ENCODE measurements at places on chromosomes 2 and 18. TPM values are rescaled to one million over a fixed set of nuclear protein-coding genes. Genes with fewer than 3 reads are reported as not detected.

Gene DUSP2
- 0.49 TPM for total RNA-seq

Gene DLX1
- total RNA-seq: not detected

Gene LTBP1
- total RNA-seq: 9.2 TPM

Gene UBE2E3
- total RNA-seq: 39.2 TPM

Gene SLC9A4
- total RNA-seq: under 0.01 TPM

Gene GAL3ST2
- total RNA-seq: not detected

Gene ZNF397
- 3.9 TPM for total RNA-seq

Gene SKOR2
- total RNA-seq: not detected

Gene ASB18
- total RNA-seq: not detected

Gene TEKT4
- total RNA-seq: not detected

Gene LYPD6B
- not detected for total RNA-seq

Gene PRKAG3
- total RNA-seq: not detected

Gene ABCG5
- total RNA-seq: not detected

Gene RUFY4
- not detected for total RNA-seq

Gene SMCHD1
- total RNA-seq: 97.9 TPM

Gene C2orf72
- total RNA-seq: 0.16 TPM

Gene DNAH7
- 0.06 TPM for total RNA-seq

Gene GPN1
- total RNA-seq: 30.9 TPM

Gene FAM161A
- 1.8 TPM for total RNA-seq

Gene MITD1
- 28.5 TPM for total RNA-seq

Gene CD28
- not detected for total RNA-seq

Gene BBS5
- total RNA-seq: 1.6 TPM

Gene SLC38A11
- total RNA-seq: not detected

Gene ABCB11
- total RNA-seq: under 0.01 TPM

Gene DUSP11
- total RNA-seq: 20.5 TPM

Gene POTEE
- 0.16 TPM for total RNA-seq

Gene LCT
- total RNA-seq: not detected

Gene ST8SIA3
- total RNA-seq: not detected

Gene IL1B
- 0.32 TPM for total RNA-seq

Gene RGPD4
- total RNA-seq: not detected

Gene CRYGD
- not detected for total RNA-seq

Gene HNMT
- 4.4 TPM for total RNA-seq

Gene DIPK1C
- not detected for total RNA-seq

Gene RAB6D
- not detected for total RNA-seq

Gene PSTPIP2
- 3.6 TPM for total RNA-seq

Gene C2orf78
- not detected for total RNA-seq

Gene NEMP2
- total RNA-seq: 1.6 TPM

Gene FKBP1B
- total RNA-seq: 9.3 TPM

Gene ECEL1
- total RNA-seq: not detected

Gene MROH2A
- total RNA-seq: not detected

Gene TXNDC2
- not detected for total RNA-seq

Gene APLF
- total RNA-seq: 8.1 TPM

Gene MFSD2B
- total RNA-seq: not detected

Gene RHOB
- total RNA-seq: 931 TPM

Gene ASTL
- not detected for total RNA-seq

Gene OSBPL6
- total RNA-seq: 0.65 TPM

Gene IL36B
- total RNA-seq: not detected

Gene GAREM2
- under 0.01 TPM for total RNA-seq

Gene SRSF7
- total RNA-seq: 117 TPM

Gene SLC8A1
- 1.9 TPM for total RNA-seq

Gene IL1R1
- 5.3 TPM for total RNA-seq

Gene VIT
- not detected for total RNA-seq

All from bladder microvascular endothelial cell (primary cell).